ENCODE measurements at places on chromosomes 5 and 9. TPM values are rescaled to one million over a fixed set of nuclear protein-coding genes. Genes with fewer than 3 reads are reported as not detected.

Gene SPATA9
- total RNA-seq: not detected

Gene DMRTA1
- 0.97 TPM for total RNA-seq

Gene CDX1
- not detected for total RNA-seq

Gene GBGT1
- 6.4 TPM for total RNA-seq

Gene NPR2
- total RNA-seq: 24.2 TPM

Gene RORB
- 5.7 TPM for total RNA-seq

Gene TXNDC8
- total RNA-seq: not detected

Gene F12
- not detected for total RNA-seq

Gene PTCH1
- 9.8 TPM for total RNA-seq

Gene STPG3
- 1.3 TPM for total RNA-seq

DNA sequence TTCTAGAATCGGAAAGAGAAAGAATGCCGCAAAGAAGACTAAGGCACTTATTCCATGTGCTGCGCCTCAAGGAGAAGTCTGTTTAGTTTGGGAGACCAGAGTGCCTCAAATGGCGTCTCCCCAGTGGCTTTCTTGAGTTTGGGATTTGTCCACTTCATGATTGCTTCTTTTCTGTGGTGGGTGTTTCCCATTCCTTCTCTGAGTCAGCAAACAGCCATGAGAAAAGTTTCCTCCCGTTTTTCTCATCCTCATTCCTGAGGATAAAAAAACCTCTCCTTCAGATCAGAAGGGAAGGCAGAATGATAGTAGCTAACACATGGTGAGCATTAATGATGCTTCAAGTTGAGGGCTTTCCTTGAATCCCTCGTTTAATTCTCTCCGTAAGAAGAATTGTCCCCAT is 275.9 kb upstream of the WWC1 start:
- no peak for DNase-seq

- DNase-seq: no peak
These were observed 159.2 kb downstream of the SNX18 start for GRCh38 chr5:54676481-54677340.

DNA sequence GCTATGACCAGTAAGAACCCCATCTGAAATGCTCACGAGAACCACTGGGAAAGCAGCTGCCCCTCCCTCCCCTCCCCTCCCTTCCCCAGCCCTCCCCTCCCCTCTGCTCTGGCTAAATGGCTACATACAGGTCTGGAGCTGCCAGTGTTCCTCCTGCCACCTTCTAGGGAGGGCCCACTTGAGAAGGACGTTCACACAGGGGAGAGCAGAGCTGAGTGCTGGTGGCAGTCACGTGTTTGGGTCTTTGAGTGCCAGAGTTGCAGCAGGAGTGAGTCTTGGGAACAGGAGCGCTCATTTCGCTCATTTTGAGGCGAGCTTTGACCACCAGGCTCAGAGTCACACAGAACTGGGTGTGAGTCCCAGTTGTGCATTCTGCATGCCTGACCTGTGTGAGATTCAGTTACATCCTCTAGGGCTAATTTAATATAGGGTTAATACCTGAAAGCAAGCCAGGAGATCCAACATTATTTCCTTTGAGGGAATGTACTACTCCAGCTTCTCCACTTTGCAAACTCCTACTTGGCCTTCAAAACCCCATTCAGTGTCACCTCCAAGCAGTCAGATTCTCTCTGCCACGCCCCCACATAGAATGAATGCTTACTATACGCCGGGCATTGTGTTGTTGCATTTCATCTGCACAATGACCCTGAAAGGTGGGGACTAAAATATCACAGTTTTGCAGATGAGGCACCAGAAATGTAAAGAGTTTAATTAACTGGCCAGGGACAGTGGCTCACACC is 25.1 kb downstream of the CPLX2 start:
- no peak for DNase-seq

- no peak for DNase-seq
These were observed 138.4 kb upstream of the ZNF618 start for GRCh38 chr9:113737517-113738271.

- DNase-seq: no peak
These were observed 55.7 kb downstream of the LIFR start for GRCh38 chr5:38500573-38501260.

DNA sequence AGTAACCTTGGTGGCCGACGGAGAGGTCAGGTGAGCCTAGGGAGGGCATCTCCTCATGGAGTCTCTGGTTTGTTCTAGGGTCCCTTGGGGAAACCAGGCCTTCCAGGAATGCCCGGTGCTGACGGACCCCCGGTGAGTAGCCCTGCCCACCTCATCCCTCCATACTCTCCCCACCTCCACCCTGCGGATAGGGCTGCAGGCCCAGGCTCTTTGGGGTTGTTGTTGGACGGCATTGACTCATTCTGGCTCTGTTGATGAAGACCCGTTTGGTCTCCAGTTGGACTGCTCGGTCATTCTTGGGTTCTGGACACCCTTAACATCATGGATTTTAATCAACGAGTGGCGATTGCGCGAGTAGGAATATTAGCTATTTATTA is 112.3 kb upstream of the FCN2 start:
- DNase-seq: no peak

DNA sequence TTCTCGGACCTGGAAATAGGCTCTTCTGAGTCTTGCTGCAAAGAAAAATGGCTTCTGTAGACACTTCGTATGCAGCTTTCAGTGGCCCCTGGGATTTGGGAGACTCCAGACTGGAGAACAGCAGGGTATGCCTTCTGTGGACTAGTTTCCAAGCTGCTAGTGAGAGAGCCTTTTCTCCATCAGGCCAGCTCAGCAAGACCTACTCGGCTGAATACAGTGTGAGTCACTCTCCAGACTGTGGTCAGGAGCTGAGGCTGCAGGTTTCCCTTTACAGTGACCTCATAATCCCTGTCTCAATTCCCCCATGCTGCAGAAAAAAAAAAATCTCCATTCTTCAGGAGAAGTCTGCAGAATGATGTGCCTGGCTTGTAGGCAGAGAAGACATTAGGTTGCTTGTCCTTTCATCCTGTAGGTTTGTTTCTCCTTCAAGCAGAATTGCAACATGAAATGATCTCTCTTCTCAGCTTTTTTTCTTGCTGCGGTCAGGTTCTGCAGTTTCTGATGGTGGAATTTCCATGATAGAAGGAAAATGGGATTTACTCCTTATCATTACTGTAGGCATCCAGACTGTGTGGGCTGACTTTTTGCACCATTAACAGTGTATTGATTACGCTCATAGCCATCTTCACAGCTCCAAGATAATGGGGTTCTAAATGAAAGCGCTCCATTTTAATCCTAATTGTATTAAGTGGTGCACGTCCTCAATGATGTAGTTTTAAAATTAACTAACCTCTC is 78.3 kb upstream of the TNFSF8 start:
- DNase-seq: no peak

DNA sequence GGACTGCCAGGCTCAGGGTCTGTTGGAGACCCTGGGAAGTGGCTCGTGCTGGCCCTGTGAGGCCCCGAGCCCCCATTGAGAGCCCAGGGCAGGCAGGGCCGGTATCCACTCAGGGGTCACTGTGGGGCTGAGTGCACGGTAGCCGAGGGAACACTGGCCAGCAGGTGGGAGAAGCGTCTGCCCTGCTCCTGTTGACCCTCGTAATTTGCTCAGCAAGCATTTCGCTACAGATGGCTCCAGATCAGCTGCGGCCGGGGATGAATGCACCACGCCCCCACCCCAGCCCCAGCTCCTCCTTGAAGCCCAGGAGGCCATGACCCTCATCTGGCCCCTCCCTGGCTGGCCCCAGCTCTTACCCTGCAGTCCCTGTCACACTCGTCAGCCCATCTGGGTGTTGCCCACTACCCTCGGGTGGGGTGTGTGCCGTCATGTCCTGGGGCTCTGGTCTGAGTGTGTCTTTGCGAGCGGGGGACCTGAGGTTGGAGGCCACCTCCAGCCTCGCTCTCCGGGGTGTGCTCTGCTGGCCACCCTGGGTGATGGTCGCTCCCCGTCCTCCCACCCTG is 6.1 kb upstream of the NRARP start:
- DNase-seq: no peak

DNA sequence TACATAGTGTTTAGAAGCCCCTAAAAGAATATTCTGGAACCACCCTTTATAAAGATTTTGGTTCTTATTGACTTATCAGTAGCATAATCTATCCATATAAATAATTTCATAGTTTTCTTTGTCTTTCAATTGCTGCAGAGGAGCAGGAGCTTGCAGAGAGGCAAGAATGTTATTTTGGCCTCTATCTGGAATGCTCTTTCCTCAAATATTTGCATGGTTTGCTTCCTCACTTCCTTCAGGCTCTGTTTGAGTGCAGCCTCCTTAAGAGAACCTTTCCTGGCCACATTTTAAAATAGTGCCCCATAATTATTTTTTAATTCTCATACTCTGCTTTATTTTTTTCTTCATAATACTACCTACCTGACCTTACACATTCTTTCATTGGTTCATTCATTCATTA is 1.5 kb downstream of the C5 start:
- no peak for DNase-seq

- peak; percentile 46 for DNase-seq
These were observed 44.1 kb upstream of the GALNT10 start for GRCh38 chr5:154146409-154146808.

- DNase-seq: peak; percentile 57
These were observed 170.8 kb upstream of the MSX2 start for GRCh38 chr5:174553556-174553955.

DNA sequence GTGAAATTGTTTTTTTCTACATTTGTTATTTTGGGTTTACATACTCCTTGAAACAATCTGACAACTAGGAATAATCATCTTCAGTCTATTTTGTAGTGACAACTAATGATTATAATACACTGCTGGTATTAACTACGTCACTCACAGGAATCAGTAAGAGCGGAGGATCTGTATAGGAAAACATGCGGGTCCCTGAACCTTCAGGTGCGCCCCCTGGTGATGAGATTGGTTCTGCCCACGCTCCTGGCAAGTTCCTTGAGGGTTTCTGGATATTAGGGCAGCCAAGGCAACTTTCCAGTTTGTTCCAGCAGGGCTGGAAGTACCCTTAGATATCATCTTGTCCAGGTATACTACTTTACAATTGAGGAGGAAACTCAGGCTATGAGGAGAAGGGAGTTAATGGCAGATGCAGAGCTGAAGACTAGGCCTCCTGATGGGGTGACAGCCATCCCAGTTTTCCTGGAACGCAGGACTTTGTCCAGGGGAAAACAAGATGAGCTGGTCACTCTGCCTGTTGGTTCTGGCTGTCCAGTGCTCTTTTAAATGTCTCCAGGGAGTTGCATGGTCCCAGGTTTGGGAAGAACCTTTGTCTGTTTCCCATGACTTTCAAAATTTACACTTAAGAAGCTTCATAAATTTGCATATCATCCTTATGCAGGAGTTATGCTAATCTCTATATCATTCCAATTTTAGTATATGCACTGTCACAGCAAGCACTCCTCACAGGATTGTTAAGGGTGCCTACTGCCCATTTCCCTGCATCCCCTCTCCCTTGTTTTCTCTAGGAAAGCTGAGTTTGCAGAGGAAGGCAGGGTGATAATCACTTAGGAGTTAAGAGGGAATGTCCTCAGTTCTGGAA is 14.9 kb upstream of the WNT8A start:
- DNase-seq: peak; percentile 84

DNA sequence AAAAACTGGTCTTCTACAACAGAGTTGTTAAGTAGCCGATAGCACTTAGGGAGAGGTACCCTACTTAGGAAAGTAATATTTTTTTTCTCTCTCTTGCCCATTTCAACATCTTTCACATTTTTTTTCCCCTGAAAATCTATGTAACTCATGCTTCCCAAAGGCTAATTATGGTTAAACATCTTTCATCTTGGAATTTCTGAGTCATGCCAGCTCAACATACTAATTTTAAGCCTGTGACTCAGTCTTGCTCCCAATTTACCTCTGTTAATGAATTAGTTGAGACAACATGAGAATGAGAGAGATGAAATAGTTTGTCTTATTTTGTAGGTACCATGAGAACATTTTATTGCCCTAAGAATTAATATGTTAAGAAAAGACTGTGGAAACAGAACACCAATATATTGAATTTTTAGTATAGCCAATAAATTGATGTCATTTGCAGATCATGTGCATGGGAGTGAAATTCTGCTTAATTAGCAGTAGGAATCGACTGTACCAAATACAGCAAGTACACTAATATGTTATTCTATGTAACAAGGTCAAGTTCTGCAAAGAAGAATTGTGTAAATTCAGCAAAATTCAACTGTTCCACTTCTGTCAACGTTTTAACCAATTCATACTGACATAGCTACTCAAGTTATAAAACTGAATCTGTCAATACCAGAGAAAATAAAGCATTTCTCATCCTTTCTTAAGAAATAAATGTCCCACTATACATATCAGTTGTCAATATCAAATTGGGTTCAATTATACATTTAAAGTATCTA is 550.0 kb downstream of the PTPRD start:
- no peak for DNase-seq

DNA sequence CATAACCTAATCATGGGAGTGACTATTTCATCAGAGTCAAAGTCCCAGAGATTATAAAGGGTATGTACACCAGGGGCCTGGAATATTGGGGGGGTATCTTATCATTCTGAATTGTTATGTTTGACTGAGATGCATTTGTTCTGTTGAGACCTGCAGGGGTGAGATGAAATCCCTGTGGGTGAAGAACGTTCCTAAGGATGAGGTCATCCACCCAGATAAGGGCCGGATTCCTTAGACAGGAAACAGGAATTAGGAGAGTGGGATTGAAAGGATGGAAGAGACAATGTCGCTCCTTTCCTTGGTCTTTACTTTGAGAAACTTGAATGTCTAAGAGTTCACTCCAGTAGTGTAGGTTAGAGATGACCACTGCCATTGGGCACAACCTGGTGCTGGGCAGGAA is 54.7 kb downstream of the GAS1 start:
- DNase-seq: no peak

All from Right ventricle myocardium superior (tissue), 1 donor.